CD4-positive, CD25-positive, alpha-beta regulatory T cell (primary cell): ENCODE measurements at places on chromosomes 2 and 18.

GRCh38 chr2:174510583-174511189 is 23.9 kb upstream of the GPR155 start:
- H3K36me3 ChIP-seq, result no peaks in the 10 kb centered on the region
- DNase-seq, result no peak
- H3K4me3 ChIP-seq, result no peak overlapping the region
- H3K27ac ChIP-seq, result no peak overlapping the region

DNA sequence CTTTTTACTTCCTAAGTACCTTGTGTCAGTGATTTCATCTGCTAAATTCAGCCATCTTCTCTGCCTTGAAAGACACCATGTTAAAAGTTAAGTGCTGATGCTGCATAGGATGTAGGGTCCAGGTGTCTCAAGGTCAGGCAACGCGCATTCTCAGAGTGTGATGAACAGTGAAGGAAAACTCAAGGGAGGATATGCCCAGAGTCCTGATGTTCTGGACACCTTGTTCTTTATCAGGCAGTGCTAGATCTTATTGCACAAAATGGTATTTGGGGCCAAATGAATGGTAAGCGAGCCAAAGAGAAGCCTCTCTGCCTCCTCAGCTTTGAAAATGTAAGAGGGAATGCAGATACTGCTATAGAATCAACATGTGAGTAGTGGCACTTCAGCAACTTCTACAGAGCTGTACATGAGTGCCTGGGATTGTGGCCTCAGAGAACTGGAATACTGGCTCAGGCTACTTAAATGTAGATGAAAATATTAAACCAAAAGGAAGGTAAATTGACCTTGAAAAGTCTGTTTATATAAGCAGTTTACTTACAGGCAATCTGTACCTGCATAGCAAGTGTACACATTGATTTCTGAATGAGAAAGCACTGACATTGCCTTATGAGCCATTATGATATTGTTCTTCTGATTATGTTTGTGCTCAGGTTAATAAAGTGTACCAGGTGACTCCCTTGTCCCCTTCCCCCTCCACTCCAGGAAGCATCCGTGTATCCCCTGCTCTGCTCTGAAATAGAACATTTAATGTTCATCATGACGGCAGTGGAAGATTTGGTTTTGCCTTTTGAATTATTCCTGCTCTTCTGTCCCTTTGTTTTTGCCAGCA is 86.7 kb upstream of the RANBP2 start:
- H3K4me3 ChIP-seq, result no peak overlapping the region
- peaks cover 46% of the 10 kb centered on the region for H3K4me1 ChIP-seq
- H3K27me3 ChIP-seq, result no peaks in the 10 kb centered on the region
- peaks cover 2% of the 10 kb centered on the region for H3K36me3 ChIP-seq
- DNase-seq, result no peak
- no peak overlapping the region for H3K27ac ChIP-seq

GRCh38 chr2:25035537-25036220 is 6.2 kb upstream of the EFR3B start:
- H3K27me3 ChIP-seq, result peaks cover 2% of the 10 kb centered on the region
- no peaks in the 10 kb centered on the region for H3K36me3 ChIP-seq
- no peak for DNase-seq
- H3K4me1 ChIP-seq, result no peaks in the 10 kb centered on the region

GRCh38 chr2:44118257-44118656 is 50.4 kb upstream of the PPM1B start:
- no peak overlapping the region for H3K27ac ChIP-seq
- no peak overlapping the region for H3K4me3 ChIP-seq
- no peaks in the 10 kb centered on the region for H3K27me3 ChIP-seq
- H3K4me1 ChIP-seq, result peaks cover 3% of the 10 kb centered on the region

DNA sequence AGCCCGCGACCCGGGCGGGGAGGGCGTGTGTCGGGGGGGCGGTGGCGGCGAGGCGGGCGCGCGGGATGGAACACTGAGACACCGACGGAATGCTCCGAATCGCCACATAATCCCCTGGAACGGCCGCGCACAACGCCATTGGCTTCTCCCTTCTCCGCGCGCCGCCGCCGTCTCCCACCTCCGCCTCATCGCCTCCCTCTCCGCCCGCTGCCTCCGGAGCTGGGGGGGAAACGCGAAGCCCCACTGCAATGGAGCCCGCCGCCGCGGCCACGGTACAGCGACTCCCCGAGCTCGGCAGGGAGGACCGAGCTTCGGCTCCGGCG is at the start of gene PHLPP1:
Gene PHLPP1, plus strand, starts transcription at position 106 of the 323 bp plus-strand sequence. Its CDS starts 143 bp downstream, at position 249.
- H3K4me1 ChIP-seq, result peaks cover 33% of the 10 kb centered on the region
- H3K27me3 ChIP-seq, result no peaks in the 10 kb centered on the region
- peak within 1 kb of the TSS; percentile 82 for H3K4me3 ChIP-seq

DNA sequence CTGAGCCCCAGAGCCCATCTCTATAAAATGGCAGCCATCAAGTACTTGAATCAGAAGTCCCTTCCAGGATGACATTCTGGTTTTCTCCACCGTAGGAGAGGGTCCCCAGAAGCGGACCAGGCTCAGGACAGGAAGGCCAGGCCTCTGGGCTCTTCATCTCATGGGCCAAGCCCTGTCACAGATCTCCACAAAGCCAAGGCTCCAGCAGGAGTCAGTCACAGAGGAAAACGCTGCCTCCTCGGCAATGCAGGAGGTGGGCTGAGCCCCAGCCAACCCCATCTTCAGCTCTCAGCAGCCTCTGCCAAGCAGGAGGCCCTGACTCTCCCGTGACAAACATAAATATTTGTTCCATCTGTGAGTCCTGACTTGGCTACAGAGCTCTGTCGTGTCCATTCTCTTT is 39.4 kb upstream of the GPAT2 start:
- no peak for DNase-seq
- H3K4me1 ChIP-seq, result no peaks in the 10 kb centered on the region
- H3K27me3 ChIP-seq, result peaks cover 3% of the 10 kb centered on the region

- H3K4me3 ChIP-seq, result no peak overlapping the region
- peaks cover 59% of the 10 kb centered on the region for H3K36me3 ChIP-seq
Measured at GRCh38 chr2:3465328-3465727, 54.0 kb downstream of the ADI1 start.

DNA sequence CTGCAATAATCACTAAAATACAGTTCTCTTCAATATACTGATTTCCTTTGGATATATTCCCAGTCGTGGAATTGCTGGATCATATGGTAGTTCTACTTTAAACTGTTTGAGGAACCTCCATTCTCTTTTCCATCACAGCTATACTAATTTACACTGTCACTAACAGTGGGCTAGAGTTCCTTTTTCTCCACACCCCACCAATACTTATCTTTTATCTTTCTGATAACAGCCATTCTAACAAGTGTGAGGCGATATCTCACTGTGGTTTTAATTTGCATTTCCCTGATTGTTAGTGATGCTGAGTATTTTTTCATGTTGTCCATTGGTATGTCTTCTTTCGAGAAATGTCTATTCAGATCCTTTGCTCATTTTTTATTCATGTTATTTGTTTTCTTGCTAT is 68.4 kb downstream of the CERKL start:
- no peaks in the 10 kb centered on the region for H3K4me1 ChIP-seq
- peaks cover 3% of the 10 kb centered on the region for H3K27me3 ChIP-seq
- no peaks in the 10 kb centered on the region for H3K36me3 ChIP-seq
- H3K4me3 ChIP-seq, result no peak overlapping the region

DNA sequence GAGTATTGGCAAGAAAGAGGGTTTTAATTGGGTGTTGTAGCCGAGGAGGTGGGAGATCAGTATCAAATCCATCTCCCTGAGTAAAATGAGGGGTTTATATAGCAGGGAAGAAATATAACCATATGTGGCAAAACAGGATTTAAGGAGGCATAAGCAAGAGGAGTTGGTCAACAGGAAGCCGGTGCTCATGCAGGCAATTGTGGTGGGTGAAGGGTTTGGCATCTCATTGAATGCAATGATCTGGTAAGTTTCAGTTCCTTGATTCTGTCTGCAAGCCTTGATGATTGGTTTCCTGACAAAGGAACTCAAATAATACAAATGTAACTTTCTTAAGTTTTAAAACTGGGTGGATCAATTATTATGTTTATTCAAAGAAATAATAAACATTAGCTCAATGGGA is 564.4 kb upstream of the LINC00305 start:
- H3K4me3 ChIP-seq, result no peak overlapping the region
- H3K27me3 ChIP-seq, result no peaks in the 10 kb centered on the region
- H3K36me3 ChIP-seq, result no peaks in the 10 kb centered on the region
- H3K27ac ChIP-seq, result no peak overlapping the region
- no peak for DNase-seq

DNA sequence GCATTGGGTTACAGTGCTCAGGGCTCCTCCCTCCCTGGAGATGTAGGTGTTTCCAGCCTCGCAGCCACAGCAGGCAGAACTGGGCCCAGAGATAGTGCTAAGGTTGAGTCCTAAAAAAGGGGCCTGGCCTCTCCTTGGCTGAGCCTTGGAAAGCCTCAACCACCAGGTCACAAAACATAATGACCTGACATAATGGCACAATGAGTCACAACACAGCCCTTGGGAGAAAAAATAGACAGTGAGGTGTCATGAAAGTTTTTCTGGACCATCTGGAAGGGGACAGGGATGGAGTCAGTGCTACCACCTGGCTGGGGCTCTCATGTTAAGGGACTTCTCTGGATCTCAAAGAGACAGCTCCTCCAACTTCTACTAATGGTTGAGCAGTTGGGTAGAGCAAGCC is 92.4 kb upstream of the LCLAT1 start:
- H3K27me3 ChIP-seq, result no peaks in the 10 kb centered on the region
- DNase-seq, result no peak

- H3K27me3 ChIP-seq, result no peaks in the 10 kb centered on the region
- no peaks in the 10 kb centered on the region for H3K36me3 ChIP-seq
- H3K4me1 ChIP-seq, result no peaks in the 10 kb centered on the region
- DNase-seq, result no peak
Measured at GRCh38 chr2:150474326-150475074, 13.0 kb downstream of the RND3 start.

DNA sequence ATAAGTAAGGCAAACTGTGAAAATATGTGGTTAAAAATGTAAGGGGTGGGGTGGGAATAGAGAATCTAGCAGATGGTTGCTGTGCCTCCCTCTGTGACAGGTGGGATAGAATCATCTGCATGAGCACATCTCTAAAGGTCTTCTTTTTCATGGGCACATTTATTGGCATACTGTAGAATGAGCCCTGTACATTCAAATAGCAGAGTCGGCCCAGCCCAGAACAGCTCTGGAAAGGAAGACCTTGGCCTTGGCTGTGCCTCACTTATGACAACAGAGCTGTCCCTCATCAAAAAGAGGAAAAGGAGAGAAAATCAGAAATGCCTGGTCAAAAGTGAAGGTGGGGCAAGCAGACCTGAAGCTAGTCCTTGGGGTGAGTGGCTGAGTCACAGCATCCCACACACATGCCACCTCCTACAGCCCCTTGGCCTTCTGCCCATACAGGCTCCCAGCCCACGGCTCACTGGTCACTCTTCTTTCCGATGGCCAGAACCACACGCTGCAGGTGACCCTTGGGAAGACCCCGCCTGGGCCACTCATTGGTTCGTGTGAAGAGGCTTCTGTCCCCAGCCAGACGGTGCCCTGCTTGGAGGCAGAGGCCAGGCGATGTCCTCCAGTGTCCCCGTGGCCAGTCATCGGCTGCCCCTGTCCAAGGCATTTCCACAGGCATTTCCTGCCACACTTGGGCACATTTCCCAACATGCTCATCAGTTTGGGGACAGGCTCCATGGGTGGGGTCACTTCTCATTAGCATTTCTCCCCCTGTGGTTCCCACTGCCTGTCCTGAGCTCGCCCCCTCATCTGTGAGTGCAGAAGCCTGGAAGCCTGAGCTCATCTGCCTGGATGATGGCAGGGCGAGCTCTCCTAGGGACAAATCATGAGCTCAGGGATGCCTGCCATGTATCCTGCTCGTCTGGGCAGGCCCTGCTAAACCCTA is 113.6 kb downstream of the MCFD2 start:
- no peaks in the 10 kb centered on the region for H3K36me3 ChIP-seq
- no peaks in the 10 kb centered on the region for H3K4me1 ChIP-seq
- no peak for DNase-seq
- peaks cover 2% of the 10 kb centered on the region for H3K27me3 ChIP-seq

DNA sequence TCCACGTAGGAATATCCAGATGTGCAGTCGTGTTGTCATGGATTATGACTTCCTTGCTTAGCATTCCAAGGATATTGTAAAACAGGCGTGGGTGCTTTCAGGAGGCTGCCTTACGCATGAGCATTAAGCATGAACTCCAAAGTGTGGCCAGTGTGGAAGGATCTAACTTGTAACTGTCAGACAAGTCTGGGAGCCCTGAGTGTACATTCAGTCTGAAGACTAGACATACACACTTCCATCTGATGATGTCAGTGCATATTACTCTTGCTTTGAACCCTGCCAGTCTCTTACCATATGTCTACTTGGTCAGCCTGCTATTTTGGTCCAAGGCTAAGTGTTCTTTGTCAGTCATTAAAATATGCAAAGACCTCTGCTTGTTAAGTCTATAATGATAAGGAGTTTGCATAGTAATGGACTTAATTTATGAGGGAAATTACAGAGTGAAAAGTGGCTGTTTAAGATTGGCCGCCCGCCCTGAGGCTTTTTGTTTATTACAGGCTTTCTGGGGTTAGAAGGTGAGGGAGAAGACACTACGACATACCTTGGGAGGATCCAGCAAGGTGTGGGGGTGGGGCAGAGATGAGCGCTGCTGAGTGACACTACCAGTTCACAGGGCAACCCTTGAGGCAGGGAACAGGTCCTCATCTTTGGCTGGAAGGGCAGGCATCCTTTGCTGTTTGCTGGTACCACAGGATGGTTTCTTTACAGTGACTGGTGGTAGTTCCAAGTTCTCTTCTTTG is 48.3 kb downstream of the CABLES1 start:
- H3K27ac ChIP-seq, result no peak overlapping the region
- H3K4me3 ChIP-seq, result no peak overlapping the region
- H3K36me3 ChIP-seq, result no peaks in the 10 kb centered on the region
- H3K27me3 ChIP-seq, result no peaks in the 10 kb centered on the region

GRCh38 chr2:54008439-54008838 is 37.6 kb upstream of the PSME4 start:
- no peak overlapping the region for H3K4me3 ChIP-seq
- H3K36me3 ChIP-seq, result no peaks in the 10 kb centered on the region
- no peaks in the 10 kb centered on the region for H3K27me3 ChIP-seq
- DNase-seq, result no peak
- peaks cover 10% of the 10 kb centered on the region for H3K4me1 ChIP-seq

- no peak overlapping the region for H3K4me3 ChIP-seq
- DNase-seq, result no peak
- H3K36me3 ChIP-seq, result no peaks in the 10 kb centered on the region
Measured at GRCh38 chr18:55268628-55269275, 309.5 kb upstream of the CCDC68 start.

GRCh38 chr2:121197369-121198091 is 87.5 kb downstream of the TFCP2L1 start:
- DNase-seq, result no peak
- no peaks in the 10 kb centered on the region for H3K27me3 ChIP-seq
- no peak overlapping the region for H3K4me3 ChIP-seq
- H3K27ac ChIP-seq, result no peak overlapping the region
- H3K4me1 ChIP-seq, result no peaks in the 10 kb centered on the region
